ENCODE measurements at places on chromosomes 4 and X. TPM values are rescaled to one million over a fixed set of nuclear protein-coding genes. Genes with fewer than 3 reads are reported as not detected.

DNA sequence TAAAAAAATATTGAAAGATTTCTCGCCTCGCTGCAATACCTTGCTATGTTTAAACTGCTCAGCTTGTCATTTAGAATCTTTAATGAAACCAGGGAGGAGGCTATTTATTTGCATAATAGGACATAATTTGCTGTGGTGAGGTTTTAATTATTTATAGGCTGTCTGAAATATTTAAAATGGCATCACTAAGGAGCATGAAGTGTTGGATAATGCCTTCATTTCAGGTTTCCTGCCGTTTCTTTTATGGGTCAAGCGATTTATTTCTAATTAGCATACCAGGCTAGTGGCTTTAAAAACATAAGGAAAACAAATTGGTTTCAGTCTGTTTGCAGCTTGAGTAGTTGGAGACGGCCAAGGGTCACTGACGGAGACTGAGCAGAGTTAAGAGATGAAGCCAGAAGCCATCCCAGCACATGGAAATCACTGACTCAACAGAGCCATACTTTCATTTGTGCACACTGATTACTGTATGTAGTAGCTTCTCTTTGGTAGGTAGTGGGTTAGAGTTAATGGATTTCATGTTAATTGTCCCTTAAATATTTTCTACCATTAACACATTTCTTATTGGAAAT lies 1962.4 kb upstream of the TENM3 start:
- no peak overlapping the region for H3K27ac ChIP-seq
- DNase-seq: no peak
- no peaks in the 10 kb centered on the region for H3K4me1 ChIP-seq
- no peaks in the 10 kb centered on the region for H3K27me3 ChIP-seq

DNA sequence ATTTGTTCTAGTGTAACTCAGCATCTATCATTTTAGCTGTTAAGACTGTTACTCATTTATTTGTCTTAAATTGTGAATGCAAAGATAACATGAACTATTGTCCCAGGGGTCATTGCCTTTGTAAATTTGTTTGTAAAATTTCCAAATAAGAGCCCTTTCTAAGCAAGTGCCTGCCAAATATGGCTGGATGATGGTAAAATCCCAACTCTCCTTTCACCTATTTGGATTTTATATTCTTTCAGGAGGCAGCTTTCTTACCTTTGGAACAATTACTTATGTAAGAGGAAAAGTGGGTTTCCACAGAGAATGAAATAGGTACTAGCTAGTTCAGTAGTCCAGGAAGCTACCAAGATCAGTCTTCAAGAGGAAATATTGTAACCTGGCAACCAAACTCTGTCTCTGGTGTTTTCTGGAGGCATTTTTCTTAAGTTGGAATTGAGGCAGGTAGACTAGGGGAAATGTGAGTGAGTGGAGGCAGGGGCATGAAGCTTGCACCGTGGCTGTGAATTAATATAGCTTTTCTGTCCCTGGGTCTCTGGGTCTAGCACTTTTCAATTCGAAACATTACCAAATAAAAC lies 363.0 kb upstream of the ZCCHC13 start:
- H3K4me1 ChIP-seq: peaks cover 6% of the 10 kb centered on the region
- no peaks in the 10 kb centered on the region for H3K27me3 ChIP-seq
- no peak for DNase-seq
- H3K27ac ChIP-seq: no peak overlapping the region
- H3K4me3 ChIP-seq: no peak overlapping the region

- no peaks in the 10 kb centered on the region for H3K27me3 ChIP-seq
- H3K4me3 ChIP-seq: no peak overlapping the region
- H3K4me1 ChIP-seq: no peaks in the 10 kb centered on the region
- no peaks in the 10 kb centered on the region for H3K36me3 ChIP-seq
- no peak for DNase-seq
These were observed 39.8 kb downstream of the GRIA3 start for GRCh38 chrX:123223859-123224258.

- H3K4me3 ChIP-seq: peak overlapping the region; percentile 99
- H3K27ac ChIP-seq: peak overlapping the region; percentile 75
- peaks cover 18% of the 10 kb centered on the region for H3K4me1 ChIP-seq
- no peaks in the 10 kb centered on the region for H3K27me3 ChIP-seq
These were observed 409 bp downstream of the UGDH start for GRCh38 chr4:39526765-39527295.

GRCh38 chr4:10639664-10640063 lies 44.9 kb downstream of the CLNK start:
- H3K27ac ChIP-seq: no peak overlapping the region
- H3K27me3 ChIP-seq: peaks cover 4% of the 10 kb centered on the region
- H3K36me3 ChIP-seq: no peaks in the 10 kb centered on the region
- DNase-seq: no peak

DNA sequence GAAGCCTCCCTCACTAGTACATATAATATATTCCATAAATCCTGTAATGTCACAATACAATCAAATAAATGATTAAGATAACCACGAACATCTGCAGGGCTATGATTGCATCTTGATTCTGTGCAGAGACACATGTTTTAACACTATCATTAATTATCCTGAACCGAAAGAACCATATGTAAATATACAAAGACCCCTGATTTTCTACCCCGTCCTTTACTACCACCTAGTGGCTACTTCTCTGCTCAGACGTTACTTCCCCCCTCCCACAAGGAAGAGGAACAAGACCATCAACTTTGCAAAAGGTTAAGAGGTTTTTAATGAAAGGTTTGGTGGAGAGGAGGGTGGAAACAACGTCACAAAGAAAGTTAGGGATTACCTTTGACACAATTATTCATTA lies 134.0 kb downstream of the COL4A6 start:
- no peaks in the 10 kb centered on the region for H3K4me1 ChIP-seq
- peaks cover 4% of the 10 kb centered on the region for H3K27me3 ChIP-seq
- no peak overlapping the region for H3K27ac ChIP-seq
- H3K4me3 ChIP-seq: no peak overlapping the region
- no peak for DNase-seq

GRCh38 chrX:77749695-77750094 lies 36.3 kb downstream of the ATRX start:
- DNase-seq: no peak
- no peaks in the 10 kb centered on the region for H3K36me3 ChIP-seq
- H3K27me3 ChIP-seq: no peaks in the 10 kb centered on the region
- H3K4me3 ChIP-seq: no peak overlapping the region
- no peak overlapping the region for H3K27ac ChIP-seq

DNA sequence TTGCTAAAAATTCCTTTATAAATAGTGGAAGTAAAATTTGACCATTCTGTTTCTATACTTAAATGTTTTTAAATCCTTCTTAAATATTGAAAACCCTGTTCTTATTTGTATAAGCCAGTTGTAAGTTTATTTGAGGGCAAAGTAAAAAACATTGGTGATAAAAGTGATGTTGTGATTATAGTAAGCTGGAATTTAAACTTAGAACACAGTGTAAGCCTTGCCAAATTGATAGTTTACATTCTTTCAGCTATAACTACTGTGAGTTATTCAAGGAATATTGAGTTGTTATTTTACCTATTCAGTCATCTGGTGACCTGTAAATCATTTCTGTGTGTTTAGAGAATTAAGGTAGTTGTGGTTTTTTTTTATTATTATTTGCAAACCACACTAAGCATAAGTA lies 9.6 kb downstream of the YY2 start:
- H3K4me3 ChIP-seq: no peak overlapping the region
- peaks cover 1% of the 10 kb centered on the region for H3K36me3 ChIP-seq
- H3K27ac ChIP-seq: no peak overlapping the region
- H3K4me1 ChIP-seq: no peaks in the 10 kb centered on the region
- DNase-seq: no peak

GRCh38 chr4:168837922-168838321 lies 172.1 kb downstream of the CBR4 start:
- peaks cover 46% of the 10 kb centered on the region for H3K27me3 ChIP-seq
- H3K27ac ChIP-seq: no peak overlapping the region
- no peak overlapping the region for H3K4me3 ChIP-seq
- H3K4me1 ChIP-seq: peaks cover 16% of the 10 kb centered on the region

DNA sequence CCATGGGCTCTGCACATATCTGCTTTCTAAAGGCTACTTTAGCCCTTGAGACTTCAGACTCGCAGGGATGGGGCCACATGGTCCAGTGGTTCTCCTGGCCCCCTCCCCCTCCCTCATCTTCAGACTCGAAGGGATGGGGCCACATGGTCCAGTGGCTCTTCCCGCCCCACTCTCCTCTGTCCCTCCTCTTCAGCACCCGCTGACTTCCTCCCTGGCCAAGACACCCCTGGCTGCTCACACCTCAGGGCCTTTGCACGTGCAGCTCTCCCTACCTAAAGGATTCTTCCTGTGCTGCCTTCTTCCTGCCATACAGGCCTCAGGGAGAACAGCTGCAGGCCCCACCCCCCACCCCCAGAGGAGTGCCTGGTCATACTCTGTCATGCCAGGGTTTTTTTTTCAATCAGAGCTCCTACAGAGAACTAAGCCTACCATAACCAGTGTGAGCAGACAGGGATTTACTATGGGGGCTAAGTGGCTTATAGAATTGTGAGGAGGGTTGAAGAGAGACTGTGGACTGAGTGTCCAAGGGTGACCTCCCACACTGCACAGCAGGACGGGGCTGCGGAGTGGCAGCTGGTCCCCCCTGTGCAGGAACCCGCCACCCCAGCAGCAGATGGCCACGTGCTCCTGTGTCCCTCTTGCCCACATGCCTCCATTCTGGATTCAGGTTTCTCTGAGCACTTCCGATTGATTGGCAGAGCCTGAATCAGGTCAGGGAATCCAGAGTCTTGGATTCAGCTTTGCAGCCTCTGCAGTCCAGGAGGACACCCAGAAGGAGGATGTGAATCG lies 6.1 kb upstream of the SPON2 start:
- DNase-seq: no peak
- H3K4me1 ChIP-seq: no peaks in the 10 kb centered on the region
- peaks cover 15% of the 10 kb centered on the region for H3K27me3 ChIP-seq
- H3K27ac ChIP-seq: no peak overlapping the region

- H3K4me1 ChIP-seq: no peaks in the 10 kb centered on the region
- no peaks in the 10 kb centered on the region for H3K36me3 ChIP-seq
- H3K27ac ChIP-seq: no peak overlapping the region
- DNase-seq: no peak
- H3K27me3 ChIP-seq: no peaks in the 10 kb centered on the region
These were observed 519.2 kb downstream of the PCDH10 start for GRCh38 chr4:133668061-133668851.

DNA sequence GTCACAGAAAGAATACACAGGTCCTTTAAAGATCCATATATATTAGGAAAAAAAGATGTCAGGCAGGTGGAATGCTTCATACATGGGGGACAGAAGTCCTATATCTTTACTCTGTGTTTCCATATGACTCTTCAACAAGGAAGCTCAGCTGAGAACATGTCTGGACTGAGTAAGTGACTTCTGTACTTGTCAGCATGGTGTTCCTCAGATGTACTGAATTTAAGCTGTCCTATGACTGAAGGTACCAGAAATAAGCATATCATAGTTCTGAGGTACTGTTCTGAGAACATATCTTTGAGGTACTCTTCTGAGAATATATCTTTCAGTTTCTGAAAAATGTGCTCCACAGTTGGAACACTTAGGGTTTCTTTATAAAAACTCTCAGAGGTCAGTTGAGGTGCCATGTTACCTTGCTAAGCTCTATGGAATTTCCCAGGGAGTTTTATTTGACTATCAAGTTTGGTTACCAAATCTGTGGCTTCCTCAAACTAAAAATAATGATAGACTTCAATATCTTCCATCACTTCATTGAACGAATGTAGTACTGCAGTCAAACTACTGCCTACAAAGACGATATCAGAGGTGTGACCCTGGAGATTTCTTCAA lies 597.2 kb upstream of the GNPDA2 start:
- no peaks in the 10 kb centered on the region for H3K36me3 ChIP-seq
- H3K27me3 ChIP-seq: no peaks in the 10 kb centered on the region
- H3K4me3 ChIP-seq: no peak overlapping the region
- H3K27ac ChIP-seq: no peak overlapping the region

DNA sequence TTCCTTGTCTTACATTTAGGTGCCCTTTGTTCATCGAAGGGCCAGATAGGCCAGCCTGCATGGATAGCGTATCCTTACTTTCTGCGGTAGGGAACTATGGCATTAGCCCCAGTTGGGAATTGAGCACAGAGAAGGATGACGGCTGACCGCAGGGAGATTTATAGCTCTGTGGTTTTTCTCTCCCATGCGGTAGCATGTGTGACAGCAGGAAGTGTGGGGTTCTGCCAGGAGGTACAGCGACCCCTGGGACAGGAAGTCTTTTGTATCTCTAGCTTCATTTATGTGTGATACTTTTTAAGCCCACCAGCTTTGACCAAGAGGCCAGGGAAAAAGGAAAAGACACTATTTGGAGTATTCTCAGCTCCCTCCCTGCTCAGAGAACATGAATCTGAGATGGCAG lies 33.1 kb downstream of the GAB3 start:
- H3K4me1 ChIP-seq: peaks cover 50% of the 10 kb centered on the region
- H3K27ac ChIP-seq: peak overlapping the region; percentile 87

GRCh38 chr4:169179609-169180521 lies 90.9 kb downstream of the SH3RF1 start:
- no peak overlapping the region for H3K27ac ChIP-seq
- H3K4me3 ChIP-seq: no peak overlapping the region
- no peak for DNase-seq
- H3K27me3 ChIP-seq: peaks cover 8% of the 10 kb centered on the region
- H3K36me3 ChIP-seq: no peaks in the 10 kb centered on the region
- no peaks in the 10 kb centered on the region for H3K4me1 ChIP-seq

DNA sequence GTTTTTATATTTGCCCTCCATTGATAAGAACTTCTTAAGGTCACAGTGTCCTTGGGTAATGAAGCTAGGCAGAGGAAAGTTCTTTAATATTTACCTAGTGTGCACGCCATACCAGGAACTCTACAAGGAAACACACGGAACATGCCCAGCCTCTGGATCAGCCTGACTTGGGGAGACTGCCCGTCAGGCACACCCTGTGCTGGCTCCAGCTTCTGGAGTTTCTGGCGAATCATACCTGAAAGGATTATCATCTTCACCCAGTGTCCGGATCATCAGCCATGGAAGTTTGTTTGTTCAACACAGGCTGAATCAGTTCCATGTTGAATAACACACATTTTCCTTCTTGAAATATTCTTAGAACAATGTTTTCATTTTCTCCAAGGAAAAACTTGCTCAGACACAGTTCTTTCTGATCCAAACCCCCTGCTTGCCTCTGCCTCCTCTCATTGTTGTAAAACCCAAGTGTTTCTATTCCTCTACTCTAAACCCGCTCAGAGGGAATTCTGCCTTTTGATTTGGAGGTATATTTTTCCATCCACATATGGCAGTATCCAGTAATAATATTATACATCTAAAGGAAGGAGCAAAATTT lies 176.7 kb downstream of the SHROOM3 start:
- H3K27me3 ChIP-seq: peaks cover 10% of the 10 kb centered on the region
- H3K4me3 ChIP-seq: no peak overlapping the region
- no peaks in the 10 kb centered on the region for H3K36me3 ChIP-seq
- no peak overlapping the region for H3K27ac ChIP-seq
- no peaks in the 10 kb centered on the region for H3K4me1 ChIP-seq
- DNase-seq: no peak

GRCh38 chr4:18033111-18034085 lies 11.8 kb upstream of the LCORL start:
- no peak overlapping the region for H3K27ac ChIP-seq
- H3K36me3 ChIP-seq: no peaks in the 10 kb centered on the region
- H3K4me3 ChIP-seq: no peak overlapping the region
- no peaks in the 10 kb centered on the region for H3K4me1 ChIP-seq
- no peak for DNase-seq
- peaks cover 31% of the 10 kb centered on the region for H3K27me3 ChIP-seq

- no peak overlapping the region for H3K4me3 ChIP-seq
- no peak overlapping the region for H3K27ac ChIP-seq
- peaks cover 14% of the 10 kb centered on the region for H3K27me3 ChIP-seq
- no peaks in the 10 kb centered on the region for H3K36me3 ChIP-seq
- DNase-seq: peak; percentile 50
These were observed 117.3 kb downstream of the ENPP6 start for GRCh38 chr4:184100297-184100885.

The NSD2 gene
- total RNA-seq: 199 TPM

The TIMP1 gene
- total RNA-seq: 85.6 TPM

The PAGE1 gene
- total RNA-seq: not detected

The GIMD1 gene
- not detected for total RNA-seq

The HTN1 gene
- total RNA-seq: not detected

The RNF128 gene
- not detected for total RNA-seq

The PCDH7 gene
- total RNA-seq: not detected
